Osteocyte (in vitro differentiated cells): ENCODE measurements at places on chromosomes 12 and 14. TPM values are rescaled to one million over a fixed set of nuclear protein-coding genes. Genes with fewer than 3 reads are reported as not detected.

DNA sequence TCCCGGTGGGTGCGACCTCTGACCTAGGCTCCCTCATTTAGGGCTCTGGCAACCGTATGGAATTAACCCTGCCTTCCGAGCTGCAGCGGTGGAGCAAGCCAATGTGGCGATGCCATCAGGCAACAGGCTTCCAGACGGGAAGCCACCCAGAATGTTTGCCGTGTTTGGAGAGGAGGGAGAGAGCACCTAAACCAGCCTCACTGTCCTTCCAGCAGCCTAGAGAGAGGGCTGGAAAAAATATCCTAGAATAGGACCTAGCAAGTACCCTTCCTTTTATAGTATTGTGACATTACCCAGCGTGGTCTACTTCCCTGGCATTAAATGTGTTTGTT, 287 bp upstream of the SLC2A13 start:
- H3K27ac ChIP-seq: peak overlapping the region; percentile 38
- H3K36me3 ChIP-seq: no peaks in the 10 kb centered on the region
- H3K27me3 ChIP-seq: peaks cover 22% of the 10 kb centered on the region
- peak overlapping the region; percentile 72 for H3K4me3 ChIP-seq
- H3K4me1 ChIP-seq: peaks cover 24% of the 10 kb centered on the region

DNA sequence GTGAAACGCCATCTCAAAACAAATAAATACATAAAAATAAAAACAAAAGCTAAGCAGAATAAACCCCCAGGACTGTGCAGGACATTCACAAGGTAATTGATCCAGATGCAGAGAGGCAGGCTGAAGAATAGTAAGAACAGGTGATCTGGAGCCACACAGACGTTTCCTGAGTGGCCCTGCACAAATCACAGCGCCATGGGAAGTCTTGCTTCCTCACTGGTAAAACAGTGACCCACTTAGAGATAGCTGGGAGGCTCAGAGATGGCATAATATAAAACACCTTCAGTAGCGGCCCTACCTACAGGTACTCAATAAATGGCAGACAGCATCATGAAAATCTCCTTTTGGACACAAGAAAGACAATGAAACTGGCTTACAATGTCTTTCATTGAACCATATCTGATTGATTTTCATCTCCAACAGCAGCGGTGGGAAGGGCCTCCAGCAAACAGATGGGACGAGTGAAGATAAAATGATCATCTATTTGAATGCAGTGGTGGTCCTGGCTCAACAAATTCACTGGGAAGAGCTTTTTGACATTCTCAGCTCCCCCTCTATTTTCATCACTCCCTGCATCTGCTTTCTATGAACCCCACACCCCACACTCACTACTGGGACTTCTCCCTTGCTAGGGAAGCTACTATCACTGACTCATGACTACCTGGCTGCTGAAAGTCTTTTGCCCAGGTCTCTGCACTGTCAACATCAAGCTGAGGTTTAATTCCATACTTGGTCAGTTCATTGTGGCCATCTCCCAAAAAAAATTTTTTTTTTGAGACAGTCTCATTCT, 63.9 kb downstream of the FOXN3 start:
- H3K27me3 ChIP-seq: no peaks in the 10 kb centered on the region
- H3K36me3 ChIP-seq: peaks cover 25% of the 10 kb centered on the region
- no peak overlapping the region for H3K27ac ChIP-seq
- DNase-seq: no peak

- no peaks in the 10 kb centered on the region for H3K4me1 ChIP-seq
- peaks cover 31% of the 10 kb centered on the region for H3K36me3 ChIP-seq
- DNase-seq: no peak
- H3K4me3 ChIP-seq: no peak overlapping the region
- no peaks in the 10 kb centered on the region for H3K27me3 ChIP-seq
These were observed 31.5 kb downstream of the HEATR5A start for GRCh38 chr14:31388687-31389413.

DNA sequence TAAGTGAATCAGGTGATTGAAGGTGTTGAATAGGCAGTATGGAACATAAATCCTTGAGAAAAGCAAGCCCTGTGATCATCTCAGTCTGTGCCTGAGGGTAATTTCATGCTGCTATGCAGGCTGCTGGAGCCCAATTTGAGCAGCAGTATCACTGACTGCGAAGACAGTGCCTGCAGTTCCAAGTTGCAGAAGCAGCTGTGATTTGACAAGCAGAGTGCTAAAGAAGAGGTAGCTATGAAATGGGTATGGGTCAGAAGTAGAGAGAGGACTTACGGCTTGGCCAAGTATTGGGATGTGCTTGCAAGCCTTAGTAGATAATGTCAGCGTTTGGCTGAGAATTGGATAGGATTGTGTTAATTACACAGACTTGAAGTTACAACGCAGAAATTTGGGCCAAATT, 22.5 kb downstream of the PIK3C2G start:
- H3K36me3 ChIP-seq: no peaks in the 10 kb centered on the region
- no peak overlapping the region for H3K4me3 ChIP-seq
- H3K4me1 ChIP-seq: peaks cover 12% of the 10 kb centered on the region
- H3K27me3 ChIP-seq: no peaks in the 10 kb centered on the region
- no peak for DNase-seq

GRCh38 chr14:24192933-24193332, 2.3 kb downstream of the TM9SF1 start:
- H3K4me1 ChIP-seq: peaks cover 39% of the 10 kb centered on the region
- no peak overlapping the region for H3K4me3 ChIP-seq
- H3K36me3 ChIP-seq: peaks cover 15% of the 10 kb centered on the region
- H3K27me3 ChIP-seq: no peaks in the 10 kb centered on the region

The NACA gene
- 767 and 791 TPM in 2 replicates for total RNA-seq

The PPM1H gene
- 60.8 and 67.0 TPM in 2 replicates for total RNA-seq

The ANKRD9 gene
- total RNA-seq: 12.6 and 13.6 TPM in 2 replicates

- no peak overlapping the region for H3K4me3 ChIP-seq
- H3K4me1 ChIP-seq: peaks cover 1% of the 10 kb centered on the region
- H3K36me3 ChIP-seq: no peaks in the 10 kb centered on the region
- H3K27ac ChIP-seq: no peak overlapping the region
- H3K27me3 ChIP-seq: peaks cover 31% of the 10 kb centered on the region
- DNase-seq: no peak
These were observed 15.6 kb downstream of the DTX1 start for GRCh38 chr12:113072136-113072535.

The BATF gene
- total RNA-seq: not detected in 2 replicates

GRCh38 chr12:53805791-53806190, 54.0 kb upstream of the CISTR start:
- no peak overlapping the region for H3K4me3 ChIP-seq
- no peaks in the 10 kb centered on the region for H3K4me1 ChIP-seq
- peaks cover 35% of the 10 kb centered on the region for H3K27me3 ChIP-seq

- DNase-seq: no peak
- peaks cover 3% of the 10 kb centered on the region for H3K4me1 ChIP-seq
- H3K36me3 ChIP-seq: peaks cover 14% of the 10 kb centered on the region
- no peak overlapping the region for H3K4me3 ChIP-seq
These were observed 8.0 kb downstream of the PXMP2 start for GRCh38 chr12:132695431-132695830.

The PPP1CC gene
- total RNA-seq: 99.0 and 102 TPM in 2 replicates

DNA sequence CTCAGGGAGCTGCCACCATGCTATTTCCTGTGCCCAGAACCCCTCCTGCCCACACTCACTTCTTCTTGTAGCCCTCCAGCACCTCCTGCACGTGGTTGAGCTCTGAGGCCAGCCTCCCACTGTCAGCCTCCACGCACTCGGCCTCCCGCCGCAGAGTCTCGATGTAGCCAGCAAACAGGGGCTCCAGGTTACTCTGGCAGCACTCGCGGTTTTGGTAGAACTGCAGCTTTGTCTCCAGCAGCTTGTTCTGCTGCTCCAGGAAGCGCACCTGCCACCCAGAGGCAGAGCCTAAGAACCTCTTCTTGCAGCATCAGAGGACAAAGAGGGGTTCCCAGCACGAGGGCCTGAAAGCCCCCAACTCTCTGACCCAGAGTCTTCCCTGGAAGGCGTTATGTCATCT, 2.1 kb downstream of the KRT83 start:
- no peak for DNase-seq
- H3K36me3 ChIP-seq: no peaks in the 10 kb centered on the region
- H3K27me3 ChIP-seq: peaks cover 48% of the 10 kb centered on the region
- H3K4me1 ChIP-seq: no peaks in the 10 kb centered on the region
- H3K4me3 ChIP-seq: no peak overlapping the region
- H3K27ac ChIP-seq: no peak overlapping the region

- H3K4me1 ChIP-seq: peaks cover 56% of the 10 kb centered on the region
- DNase-seq: no peak
- no peaks in the 10 kb centered on the region for H3K27me3 ChIP-seq
- H3K4me3 ChIP-seq: no peak overlapping the region
These were observed 45.7 kb downstream of the WDR20 start for GRCh38 chr14:102185360-102185759.

GRCh38 chr14:42141328-42141727, 534.7 kb downstream of the LRFN5 start:
- peaks cover 2% of the 10 kb centered on the region for H3K27me3 ChIP-seq
- H3K27ac ChIP-seq: no peak overlapping the region
- no peaks in the 10 kb centered on the region for H3K36me3 ChIP-seq
- no peak for DNase-seq
- no peaks in the 10 kb centered on the region for H3K4me1 ChIP-seq
- H3K4me3 ChIP-seq: no peak overlapping the region

The PRKD1 gene
- total RNA-seq: 6.1 and 6.6 TPM in 2 replicates

DNA sequence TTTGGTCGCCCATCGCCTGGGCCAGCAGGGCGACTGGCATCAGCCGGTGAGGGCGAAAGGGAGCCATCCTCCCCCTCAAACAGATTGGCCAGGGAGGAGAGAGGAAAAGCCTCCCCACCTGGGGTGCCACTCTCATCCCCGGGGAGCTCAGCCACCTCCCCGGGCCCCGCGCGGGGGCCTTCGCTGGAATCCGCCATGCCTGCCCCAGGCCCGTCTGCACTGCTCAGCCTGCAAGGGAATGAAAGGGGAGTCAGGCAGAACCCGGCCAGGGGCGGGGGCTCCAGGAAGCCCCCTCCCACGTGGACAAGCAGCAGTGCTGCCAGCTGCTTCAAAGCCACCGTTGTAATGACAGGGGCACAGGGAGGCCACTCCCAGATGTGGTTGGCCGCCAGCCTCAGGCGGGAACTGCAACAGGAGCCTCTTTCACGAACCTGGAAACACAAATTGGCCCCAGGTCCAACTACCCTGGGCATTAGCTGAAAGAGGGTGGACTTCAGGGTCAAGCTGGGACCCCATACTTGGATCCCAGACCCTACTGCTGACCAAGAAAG, 18.5 kb downstream of the TRPV4 start:
- H3K27me3 ChIP-seq: no peaks in the 10 kb centered on the region
- no peaks in the 10 kb centered on the region for H3K36me3 ChIP-seq
- no peak overlapping the region for H3K27ac ChIP-seq
- no peak for DNase-seq
- peaks cover 11% of the 10 kb centered on the region for H3K4me1 ChIP-seq

GRCh38 chr14:59240356-59240755, 51.9 kb downstream of the DAAM1 start:
- no peak for DNase-seq
- no peak overlapping the region for H3K27ac ChIP-seq
- H3K4me1 ChIP-seq: peaks cover 17% of the 10 kb centered on the region
- no peaks in the 10 kb centered on the region for H3K27me3 ChIP-seq
- no peak overlapping the region for H3K4me3 ChIP-seq

GRCh38 chr14:75143761-75144527, 17.1 kb upstream of the NEK9 start:
- no peak overlapping the region for H3K4me3 ChIP-seq
- H3K36me3 ChIP-seq: peaks cover 18% of the 10 kb centered on the region
- peak overlapping the region; percentile 52 for H3K27ac ChIP-seq
- no peak for DNase-seq

GRCh38 chr14:57401501-57401900, 11.1 kb downstream of the NAA30 start:
- H3K27me3 ChIP-seq: no peaks in the 10 kb centered on the region
- H3K36me3 ChIP-seq: peaks cover 49% of the 10 kb centered on the region
- H3K4me1 ChIP-seq: peaks cover 9% of the 10 kb centered on the region
- no peak overlapping the region for H3K4me3 ChIP-seq

- peaks cover 3% of the 10 kb centered on the region for H3K36me3 ChIP-seq
- H3K27ac ChIP-seq: peak overlapping the region; percentile 91
- H3K4me3 ChIP-seq: peak overlapping the region; percentile 95
- peaks cover 24% of the 10 kb centered on the region for H3K4me1 ChIP-seq
- H3K27me3 ChIP-seq: no peaks in the 10 kb centered on the region
These were observed 399 bp downstream of the NCAPD2 start for GRCh38 chr12:6494258-6494743.

The TTC9 gene
- 0.99 and 1.2 TPM in 2 replicates for total RNA-seq

- H3K36me3 ChIP-seq: no peaks in the 10 kb centered on the region
- peaks cover 6% of the 10 kb centered on the region for H3K27me3 ChIP-seq
- DNase-seq: no peak
- H3K4me3 ChIP-seq: no peak overlapping the region
- H3K27ac ChIP-seq: no peak overlapping the region
These were observed 84.1 kb downstream of the BCL11B start for GRCh38 chr14:99187858-99188257.

DNA sequence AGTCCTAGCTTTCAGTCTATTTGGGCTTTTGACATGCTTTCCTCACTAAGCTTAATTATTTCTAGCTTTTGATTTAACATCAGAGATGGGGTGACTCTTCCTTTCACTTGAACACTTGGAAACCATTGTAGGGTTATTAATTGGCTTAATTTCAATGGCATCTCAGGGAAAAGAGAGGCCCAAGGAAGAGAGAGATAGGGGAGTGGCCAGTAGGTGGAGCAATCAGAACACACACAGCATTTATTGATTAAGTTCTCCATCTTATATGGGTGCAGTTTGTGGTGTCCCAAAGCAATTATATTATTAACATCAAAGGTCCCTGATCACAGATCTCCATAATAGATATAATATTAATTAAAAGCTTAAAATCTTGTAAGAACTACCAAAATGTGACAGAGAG, 1466.1 kb upstream of the SEL1L start:
- H3K4me3 ChIP-seq: no peak overlapping the region
- no peaks in the 10 kb centered on the region for H3K4me1 ChIP-seq
- no peak overlapping the region for H3K27ac ChIP-seq
- no peak for DNase-seq

- no peak for DNase-seq
- no peaks in the 10 kb centered on the region for H3K4me1 ChIP-seq
- H3K27ac ChIP-seq: no peak overlapping the region
- no peaks in the 10 kb centered on the region for H3K36me3 ChIP-seq
- peaks cover 29% of the 10 kb centered on the region for H3K27me3 ChIP-seq
These were observed 39.6 kb downstream of the IQSEC3 start for GRCh38 chr12:106118-106591.

The ARG2 gene
- total RNA-seq: 3.2 and 4.2 TPM in 2 replicates

DNA sequence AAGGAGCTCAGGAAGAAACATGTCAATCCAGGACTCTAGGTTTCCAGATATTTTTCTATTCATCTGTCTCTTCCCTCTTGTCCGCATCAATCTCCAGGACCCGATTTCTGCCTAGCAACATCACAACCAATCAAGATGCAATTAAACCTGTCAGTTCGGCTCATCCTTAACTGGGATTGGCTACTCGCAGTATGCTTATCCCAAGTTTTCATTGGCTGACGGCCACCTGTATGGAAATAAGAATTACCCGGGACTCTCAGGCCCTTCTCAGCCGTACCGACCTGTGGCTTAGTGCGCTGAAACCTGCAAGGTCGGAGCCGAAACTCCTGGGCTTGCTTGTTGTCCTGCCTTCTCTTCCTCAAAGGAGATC, 20.4 kb upstream of the ATP5MC2 start:
- H3K4me1 ChIP-seq: peaks cover 19% of the 10 kb centered on the region
- H3K4me3 ChIP-seq: peak overlapping the region; percentile 57
- H3K27me3 ChIP-seq: peaks cover 69% of the 10 kb centered on the region
- H3K27ac ChIP-seq: no peak overlapping the region
- DNase-seq: no peak

The ARHGEF40 gene
- total RNA-seq: 126 and 139 TPM in 2 replicates
